NCI-H510A (cell line): ENCODE measurements at places on chromosomes 16 and 17.

GRCh38 chr16:5979905-5980550, 882.4 kb upstream of the EEF2KMT start:
- DNase-seq, result no peak

DNA sequence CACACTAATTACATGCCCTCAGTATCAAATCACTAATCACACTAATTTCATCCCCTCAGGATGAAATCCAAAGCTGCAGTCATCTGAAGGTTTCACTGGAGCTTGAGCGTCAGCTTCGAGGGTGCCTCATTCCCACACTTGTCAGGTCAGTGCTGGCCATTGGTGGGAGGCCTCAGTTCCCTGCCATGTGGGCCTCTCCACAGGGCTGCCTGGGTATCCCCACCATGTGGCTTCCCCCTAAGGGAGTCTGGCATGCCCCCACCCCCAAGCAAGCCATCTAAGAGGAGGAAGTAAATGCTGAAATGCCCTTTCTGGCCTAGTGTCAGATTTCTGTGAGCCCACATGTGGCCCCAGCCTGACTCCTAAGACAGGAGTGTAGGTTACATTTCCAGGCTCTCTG, 78.6 kb upstream of the CDH5 start:
- DNase-seq, result no peak

- DNase-seq, result no peak
Observed at GRCh38 chr17:38914741-38915638, 10.4 kb upstream of the LASP1NB start.

DNA sequence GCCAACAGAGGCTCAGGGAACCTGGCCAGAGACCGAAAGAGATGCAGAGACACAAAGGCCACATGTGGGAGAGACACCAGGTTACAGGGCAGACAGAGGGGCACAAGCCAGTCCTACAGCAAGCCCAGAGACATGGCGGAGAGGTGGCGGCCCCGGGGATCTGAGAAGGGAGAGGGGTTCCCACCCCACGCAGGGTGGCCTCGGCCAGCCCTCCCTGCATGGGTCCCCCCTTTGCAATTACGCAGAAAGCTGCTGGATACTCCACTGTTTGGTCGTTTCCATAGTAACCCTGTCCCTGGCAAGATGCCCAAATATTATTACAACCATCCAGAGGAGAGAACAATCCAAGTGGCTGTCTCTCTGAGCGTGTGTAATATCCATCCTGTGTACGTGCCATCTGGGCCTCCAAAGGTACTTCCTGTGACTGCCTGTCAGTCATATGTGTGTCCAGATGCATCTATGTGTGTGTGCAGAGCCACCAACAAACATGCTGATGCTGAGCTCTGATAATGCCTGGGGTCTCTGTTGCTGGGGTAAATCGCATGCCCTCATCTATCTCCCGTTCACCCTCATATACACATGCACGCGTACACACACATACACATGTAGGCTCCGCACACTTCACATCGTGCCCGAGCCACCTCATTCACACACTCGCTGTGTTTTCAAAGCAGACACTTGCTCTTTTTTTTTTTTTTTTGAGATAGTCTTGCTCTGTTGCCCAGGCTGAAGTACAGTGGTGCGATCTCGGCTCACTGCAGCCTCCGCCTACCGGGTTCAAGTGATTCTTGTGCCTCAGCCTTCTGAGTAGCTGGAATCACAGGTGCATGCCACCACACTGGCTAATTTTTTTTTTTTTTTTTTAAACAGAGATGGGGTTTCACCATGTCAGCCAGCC, 5.5 kb downstream of the PCGF2 start:
- DNase-seq, result peak; percentile 61

DNA sequence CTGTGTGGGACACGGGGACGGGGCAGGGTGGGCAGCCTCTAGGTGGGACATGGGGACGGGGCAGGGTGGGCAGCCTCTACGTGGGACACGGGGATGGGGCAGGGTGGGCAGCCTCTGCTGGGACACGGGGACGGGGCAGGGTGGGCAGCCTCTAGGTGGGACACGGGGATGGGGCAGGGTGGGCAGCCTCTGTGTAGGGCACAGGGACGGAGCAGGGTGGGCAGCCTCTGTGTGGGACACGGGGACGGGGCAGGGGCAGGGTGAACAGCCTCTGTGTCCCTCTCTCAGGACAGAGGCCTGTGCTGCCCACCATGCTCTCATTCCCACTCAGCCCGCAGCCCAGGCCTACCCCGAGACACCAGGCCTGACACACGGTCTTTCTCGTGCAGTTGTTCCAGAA, 16.9 kb upstream of the MRPL38 start:
- no peak for DNase-seq

DNA sequence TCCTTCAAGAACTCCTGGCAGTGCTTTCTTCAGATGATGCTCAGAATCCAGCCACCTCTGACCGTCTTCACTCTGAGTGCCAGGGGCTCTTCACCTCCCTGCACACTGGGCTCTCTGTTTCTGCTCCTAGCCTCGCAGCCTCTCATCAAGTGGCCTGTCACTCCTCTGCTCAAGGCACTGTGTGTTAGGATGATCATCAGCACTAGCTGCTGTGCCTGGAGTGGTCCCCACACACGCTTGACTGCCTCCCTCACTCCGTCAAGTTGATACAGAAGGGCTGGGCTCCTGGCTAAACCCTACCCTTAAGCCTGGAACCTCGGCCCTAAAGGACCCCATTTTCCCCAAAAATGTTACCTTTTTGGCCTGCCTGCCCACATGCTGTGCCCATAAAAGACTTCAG, 15.6 kb downstream of the KRT9 start:
- no peak for DNase-seq

DNA sequence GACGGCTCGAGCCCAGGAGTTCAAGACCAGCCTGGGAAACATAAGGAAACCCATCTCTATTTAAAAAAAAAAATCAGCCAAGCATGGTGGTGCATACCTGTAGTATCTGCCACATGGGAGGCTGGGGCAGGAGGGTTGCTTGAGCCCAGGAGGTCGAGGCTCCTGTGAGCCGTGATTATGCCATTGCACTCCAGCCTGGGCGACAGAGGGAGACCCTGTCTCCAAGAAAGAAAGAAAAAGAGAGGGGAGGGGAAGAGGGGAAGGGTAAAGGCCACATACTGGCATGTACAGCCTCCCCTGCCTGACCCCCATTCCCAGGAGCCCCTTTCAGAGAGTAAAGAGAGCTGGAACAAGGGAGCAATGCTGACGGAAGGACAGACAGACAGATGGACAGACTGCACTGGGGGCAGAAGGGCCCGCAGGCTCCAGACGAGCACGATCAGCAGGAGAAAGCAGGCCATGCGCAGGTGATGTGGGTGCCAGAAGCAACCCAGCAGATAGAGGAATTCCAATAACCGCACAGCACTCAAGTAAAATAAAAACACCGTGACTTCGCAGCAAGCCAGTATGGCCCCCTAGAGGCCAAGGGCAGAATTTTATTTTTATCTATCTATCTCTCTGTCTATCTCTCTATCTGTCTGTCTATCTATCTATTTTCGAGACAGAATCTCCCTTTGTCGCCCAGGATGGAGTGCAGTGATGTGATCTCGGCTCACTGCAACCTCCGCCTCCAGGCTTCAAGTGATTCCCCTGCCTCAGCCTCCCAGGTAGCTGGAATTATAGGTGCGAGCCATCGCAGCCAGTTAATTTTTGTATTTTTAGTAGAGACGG, 27.1 kb upstream of the SNN start:
- no peak for DNase-seq

GRCh38 chr17:797236-797840, 15.2 kb downstream of the MRM3 start:
- DNase-seq, result no peak

DNA sequence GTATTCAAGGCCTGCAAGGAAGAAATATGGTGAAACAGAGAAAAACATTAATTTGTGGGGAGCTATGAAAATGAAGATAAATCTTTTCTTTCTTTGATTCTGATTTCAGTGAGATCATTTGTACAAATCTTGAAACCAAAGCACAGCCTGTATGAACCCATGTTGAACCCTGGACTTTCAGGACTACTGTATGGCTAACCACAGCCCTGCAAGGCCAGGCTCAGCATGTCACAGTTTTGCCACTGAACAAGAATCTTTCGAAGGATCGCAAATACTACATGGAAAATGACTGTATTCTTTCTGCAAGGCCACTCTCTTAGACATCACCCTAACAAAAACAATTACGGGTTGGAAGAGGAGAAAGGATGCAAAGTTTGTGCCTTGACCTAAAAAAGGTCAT, 161.7 kb upstream of the MAF start:
- DNase-seq, result no peak

GRCh38 chr17:47905221-47905733, 9.2 kb downstream of the SP2 start:
- DNase-seq, result no peak
